ENCODE measurements at places on chromosomes 12 and 14. TPM values are rescaled to one million over a fixed set of nuclear protein-coding genes. Genes with fewer than 3 reads are reported as not detected.

DNA sequence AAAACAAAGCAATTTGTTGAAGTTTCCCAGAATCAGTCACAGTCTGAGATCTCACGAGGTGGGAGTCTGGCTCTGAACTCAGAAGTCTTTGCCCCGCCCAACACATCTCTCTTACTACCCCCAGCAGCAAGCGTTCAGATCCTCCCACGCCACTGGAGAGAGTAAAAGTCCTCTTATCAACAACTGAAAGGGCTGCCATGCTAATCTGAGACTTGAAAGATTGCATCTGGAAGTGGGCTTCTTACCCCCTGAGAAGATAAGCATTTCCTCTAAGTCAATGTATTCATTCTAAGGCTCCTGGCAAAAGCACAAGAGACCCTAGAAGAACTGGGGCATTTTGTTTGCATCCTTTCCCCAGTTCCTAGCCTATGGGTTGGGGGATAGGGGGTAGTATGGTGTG is 34.1 kb upstream of the STON2 start:
- no peak overlapping the region for H3K27ac ChIP-seq
- no peak for DNase-seq
- peaks cover 63% of the 10 kb centered on the region for H3K27me3 ChIP-seq
- H3K4me3 ChIP-seq = no peak overlapping the region

Gene FAM90A1
- 0.35 TPM for total RNA-seq

GRCh38 chr12:57552306-57552651 is 2.4 kb downstream of the KIF5A start:
- no peak overlapping the region for H3K4me3 ChIP-seq
- H3K4me1 ChIP-seq = peaks cover 4% of the 10 kb centered on the region

Gene POC1B
- total RNA-seq = 6.2 TPM

DNA sequence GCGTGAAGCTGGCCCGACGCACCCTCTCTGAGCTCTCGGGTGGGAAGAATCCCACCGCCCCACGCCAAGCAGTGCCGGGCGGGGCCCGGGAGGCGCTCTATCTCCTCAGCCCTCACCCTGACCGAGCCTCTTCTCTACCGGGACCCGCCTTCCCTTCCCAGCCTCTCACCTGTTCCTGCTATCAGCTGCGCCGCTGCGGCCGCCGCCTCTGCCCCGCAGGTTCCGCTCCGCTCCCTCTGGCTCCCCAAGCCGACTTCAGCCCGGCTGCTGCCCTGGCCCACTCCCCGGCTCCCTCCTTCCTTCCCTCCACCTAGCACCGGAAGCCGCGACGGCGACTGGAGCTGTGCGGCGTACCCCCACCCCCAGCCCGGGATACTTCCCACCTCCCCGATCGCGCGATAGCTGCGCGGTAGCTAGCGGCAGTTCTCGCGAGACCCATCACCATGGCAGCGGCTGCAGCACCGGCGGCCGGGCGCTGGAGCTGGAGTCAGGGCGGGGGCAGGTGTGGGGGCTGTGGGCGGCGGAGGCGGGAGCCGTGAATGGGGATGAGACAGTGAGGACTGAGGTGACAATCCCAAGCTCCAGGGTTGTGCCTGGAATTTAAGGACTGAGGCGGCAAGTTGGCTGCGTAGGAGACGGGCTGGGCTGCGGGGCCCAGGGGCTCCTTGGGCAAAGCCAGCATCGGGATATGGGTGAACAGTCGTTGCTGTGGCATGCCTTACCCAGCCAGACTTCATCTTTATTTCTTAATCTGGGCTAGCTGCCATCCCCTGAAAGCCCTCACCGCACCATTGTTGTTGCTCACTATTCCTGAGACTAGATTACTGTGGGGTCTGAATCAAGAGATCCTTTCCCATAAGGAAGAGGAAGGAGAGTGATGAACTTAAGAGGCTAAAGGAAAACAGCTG is at the start of gene ARF3:
Gene ARF3 (minus strand): TSS at position 347 of the 908 bp plus-strand sequence. CDS start 16,392 bp downstream, outside the sequence.
- H3K4me1 ChIP-seq = peaks cover 32% of the 10 kb centered on the region
- H3K27me3 ChIP-seq = no peaks in the 10 kb centered on the region
- H3K36me3 ChIP-seq = no peaks in the 10 kb centered on the region
- H3K4me3 ChIP-seq = peak within 1 kb of the TSS; percentile 98

Gene PDE3A
- total RNA-seq = 266 TPM

DNA sequence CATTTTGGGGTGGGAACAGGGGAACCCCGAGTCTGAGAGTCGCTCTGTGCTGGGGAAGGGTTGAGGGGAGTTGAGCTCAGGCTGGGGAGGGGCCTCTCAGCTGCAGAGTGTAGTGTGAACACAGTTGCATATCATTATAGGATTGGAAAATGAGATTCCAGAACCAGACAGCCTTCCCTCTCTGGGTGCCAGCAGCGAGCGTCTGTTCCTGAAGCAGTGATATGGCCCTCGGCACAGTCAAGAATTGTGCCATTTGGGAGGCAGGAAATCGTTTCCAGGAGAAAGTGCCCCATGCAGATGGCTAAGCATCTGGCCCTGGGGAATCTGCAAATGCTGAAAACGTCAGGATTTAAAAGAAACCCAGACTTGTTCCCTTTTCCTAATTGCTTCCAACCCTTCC is 70.4 kb upstream of the SFSWAP start:
- H3K27me3 ChIP-seq = peaks cover 51% of the 10 kb centered on the region
- H3K27ac ChIP-seq = no peak overlapping the region
- H3K4me3 ChIP-seq = no peak overlapping the region
- no peak for DNase-seq

DNA sequence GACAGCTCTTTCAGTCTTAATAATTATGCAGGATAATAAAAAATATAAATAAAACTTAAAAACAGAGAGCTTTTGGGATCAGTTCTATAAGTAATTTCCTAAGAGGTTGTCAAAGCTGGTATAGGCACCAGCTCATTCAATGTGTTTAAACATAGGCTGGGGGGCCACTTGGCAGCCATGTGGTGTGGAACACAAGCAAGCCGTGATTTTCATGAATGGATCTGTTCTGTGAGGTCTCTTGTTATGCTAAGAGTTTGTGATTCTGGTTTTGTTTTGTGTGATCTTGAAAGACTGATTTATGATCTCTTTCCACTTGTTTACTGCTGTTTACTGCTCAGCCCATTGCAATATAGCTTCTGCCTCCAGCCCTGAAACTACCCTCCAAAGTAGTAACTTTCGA is 240.9 kb downstream of the FBXL14 start:
- H3K27me3 ChIP-seq = no peaks in the 10 kb centered on the region
- H3K4me1 ChIP-seq = no peaks in the 10 kb centered on the region
- no peak overlapping the region for H3K4me3 ChIP-seq

DNA sequence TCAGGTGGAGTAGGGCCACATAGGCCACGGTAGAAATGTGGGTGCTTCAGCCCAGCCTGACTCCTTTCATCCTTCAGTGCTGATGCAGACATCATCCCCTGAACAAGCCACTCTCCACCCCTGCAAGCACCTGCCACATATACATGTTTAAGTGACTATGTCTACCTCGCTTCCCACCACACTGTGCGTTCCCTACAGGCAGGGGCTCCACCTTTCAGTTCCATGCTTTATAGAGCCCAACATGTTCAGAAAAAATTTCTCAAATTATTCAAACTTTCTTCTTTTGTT is 11.6 kb downstream of the SLC7A7 start:
- H3K4me3 ChIP-seq = no peak overlapping the region
- no peak overlapping the region for H3K27ac ChIP-seq
- H3K4me1 ChIP-seq = no peaks in the 10 kb centered on the region
- no peaks in the 10 kb centered on the region for H3K36me3 ChIP-seq
- DNase-seq = no peak
- no peaks in the 10 kb centered on the region for H3K27me3 ChIP-seq

Gene BDKRB2
- 0.78 TPM for total RNA-seq

Gene SPTSSA
- total RNA-seq = 10.3 TPM

Gene CLEC1B
- not detected for total RNA-seq

DNA sequence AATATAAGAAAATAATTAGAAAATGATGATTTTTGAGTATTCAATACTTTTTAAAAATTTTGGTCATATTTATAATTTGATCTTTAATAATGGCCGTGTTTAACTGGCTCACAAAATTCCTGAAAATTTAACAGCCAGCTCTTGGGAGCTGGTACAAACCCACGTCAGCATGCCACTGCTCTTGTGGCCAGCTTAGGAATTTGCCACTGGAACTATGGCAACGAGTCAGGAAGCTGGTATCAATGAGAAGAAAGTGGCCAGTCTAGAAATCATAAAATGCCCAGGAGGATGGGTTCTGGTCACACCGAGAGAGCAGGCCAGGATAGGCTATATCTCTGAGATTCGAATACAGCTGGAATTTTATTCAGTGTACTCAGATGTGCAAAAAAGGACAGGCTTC is 72.2 kb upstream of the PLEKHG3 start:
- H3K4me3 ChIP-seq = no peak overlapping the region
- no peaks in the 10 kb centered on the region for H3K36me3 ChIP-seq
- no peak overlapping the region for H3K27ac ChIP-seq
- H3K4me1 ChIP-seq = peaks cover 11% of the 10 kb centered on the region
- no peaks in the 10 kb centered on the region for H3K27me3 ChIP-seq

DNA sequence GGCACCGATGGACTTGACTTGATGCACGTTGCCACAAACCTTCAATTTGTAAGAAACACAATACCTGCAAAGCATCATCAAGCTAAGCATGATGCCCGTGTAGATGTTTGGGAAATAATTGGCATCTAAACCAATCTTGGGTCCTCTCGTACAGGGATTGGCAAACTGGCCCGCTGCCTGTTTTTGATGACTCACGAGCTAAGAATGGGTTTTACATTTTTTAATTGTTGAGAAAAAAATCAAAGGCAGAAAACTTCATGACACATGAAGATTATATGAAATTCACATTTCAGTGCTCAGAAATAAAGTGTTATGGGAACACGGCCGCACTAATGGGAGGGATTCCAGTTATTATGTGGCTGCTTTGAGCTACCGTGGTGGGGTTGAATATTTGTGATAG is 10.9 kb downstream of the MTA1 start:
- no peak for DNase-seq
- peaks cover 21% of the 10 kb centered on the region for H3K4me1 ChIP-seq
- H3K4me3 ChIP-seq = no peak overlapping the region
- H3K27ac ChIP-seq = peak overlapping the region; percentile 11
- H3K36me3 ChIP-seq = no peaks in the 10 kb centered on the region

GRCh38 chr12:23236811-23237210 is 611.8 kb downstream of the ETNK1 start:
- no peaks in the 10 kb centered on the region for H3K27me3 ChIP-seq
- no peaks in the 10 kb centered on the region for H3K4me1 ChIP-seq
- no peak for DNase-seq
- H3K27ac ChIP-seq = no peak overlapping the region
- no peaks in the 10 kb centered on the region for H3K36me3 ChIP-seq

DNA sequence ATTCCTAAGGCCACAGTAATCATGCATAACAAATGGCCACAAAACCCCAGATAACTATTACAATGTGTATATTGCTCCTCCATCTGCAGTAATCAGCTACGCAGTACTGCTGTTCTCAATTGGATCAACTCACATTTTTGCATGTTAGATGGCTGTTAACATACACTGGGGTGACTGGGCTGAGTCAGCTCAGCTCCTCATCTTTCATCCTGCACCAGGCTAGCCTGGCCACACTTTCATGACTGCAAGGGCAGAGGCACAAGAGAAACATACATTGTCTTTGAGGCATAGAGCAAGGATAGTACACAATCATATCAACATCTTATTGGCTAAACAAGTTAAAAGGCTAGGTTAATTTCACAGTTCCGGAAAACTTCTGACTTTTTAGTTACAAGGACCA is 306.6 kb downstream of the SLC6A15 start:
- no peak overlapping the region for H3K4me3 ChIP-seq
- DNase-seq = no peak
- no peaks in the 10 kb centered on the region for H3K4me1 ChIP-seq
- H3K27me3 ChIP-seq = no peaks in the 10 kb centered on the region

GRCh38 chr12:112971248-112971647 is 7.1 kb upstream of the OAS2 start:
- H3K27ac ChIP-seq = no peak overlapping the region
- peaks cover 39% of the 10 kb centered on the region for H3K36me3 ChIP-seq
- H3K4me1 ChIP-seq = no peaks in the 10 kb centered on the region
- no peak overlapping the region for H3K4me3 ChIP-seq
- DNase-seq = peak; percentile 20

GRCh38 chr14:99148131-99148530 is 123.9 kb downstream of the BCL11B start:
- DNase-seq = no peak
- H3K27me3 ChIP-seq = peaks cover 14% of the 10 kb centered on the region
- no peaks in the 10 kb centered on the region for H3K4me1 ChIP-seq
- H3K27ac ChIP-seq = no peak overlapping the region
- H3K36me3 ChIP-seq = no peaks in the 10 kb centered on the region

Gene ARHGAP9
- 4.4 TPM for total RNA-seq

Gene RPL10L
- not detected for total RNA-seq

Gene FAM234B
- total RNA-seq = 1.4 TPM

Gene SLC6A13
- 3.5 TPM for total RNA-seq

DNA sequence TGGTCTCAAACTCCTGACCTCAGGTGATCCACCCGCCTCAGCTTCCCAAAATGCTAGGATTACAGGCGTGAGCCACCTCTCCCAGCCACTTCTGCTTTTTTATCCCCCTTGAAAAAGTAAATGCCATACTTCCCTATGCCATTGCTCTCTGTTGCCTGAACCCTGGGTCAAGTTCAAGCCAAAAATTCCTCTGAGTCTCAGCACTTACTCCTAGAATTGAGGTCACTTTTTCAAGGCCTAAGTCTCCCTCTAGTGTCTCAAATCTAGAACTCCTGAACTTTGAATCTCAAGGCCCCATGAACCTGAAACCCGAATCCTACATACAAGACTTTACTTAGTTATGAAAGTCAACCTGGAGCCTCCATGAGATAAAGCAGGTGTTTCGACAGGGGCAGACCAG is 1.4 kb upstream of the APOBEC1 start:
- no peak for DNase-seq
- H3K36me3 ChIP-seq = no peaks in the 10 kb centered on the region
- no peaks in the 10 kb centered on the region for H3K27me3 ChIP-seq
- H3K27ac ChIP-seq = no peak overlapping the region
- no peaks in the 10 kb centered on the region for H3K4me1 ChIP-seq

GRCh38 chr14:64845878-64846277 is 33.8 kb downstream of the SPTB start:
- H3K27ac ChIP-seq = no peak overlapping the region
- H3K4me3 ChIP-seq = no peak overlapping the region
- no peak for DNase-seq
- no peaks in the 10 kb centered on the region for H3K36me3 ChIP-seq
- peaks cover 18% of the 10 kb centered on the region for H3K4me1 ChIP-seq
- H3K27me3 ChIP-seq = no peaks in the 10 kb centered on the region
